ENCODE measurements at places on chromosomes 2 and 18.
A peak's percentile ranks its signal among the peaks of the same experiment; 100 is the strongest.

DNA sequence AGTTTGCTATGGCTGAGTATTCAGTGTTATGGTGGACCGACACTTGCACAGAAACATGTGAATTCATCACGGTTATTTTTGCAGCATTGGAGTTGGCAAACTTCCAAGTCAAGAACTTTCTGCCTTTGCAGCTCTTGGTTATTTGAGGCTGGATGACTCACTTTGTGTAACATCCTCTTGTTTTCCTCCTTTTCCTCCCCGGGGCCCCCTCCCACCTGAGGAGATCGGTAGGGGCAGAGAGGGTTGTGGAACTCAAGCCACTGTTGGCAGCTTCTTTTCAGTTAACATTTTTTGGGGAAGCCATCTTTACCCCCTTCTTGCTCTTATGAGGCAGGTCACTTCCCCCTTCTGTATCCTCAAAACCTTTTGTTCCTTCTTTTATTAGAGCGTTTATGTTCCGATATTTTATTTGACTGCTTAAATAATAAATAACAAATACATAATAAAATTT is 48.6 kb downstream of the DDX1 start:
- H3K27me3 ChIP-seq = no peaks in the 10 kb centered on the region
- H3K27ac ChIP-seq = no peak overlapping the region
- H3K4me1 ChIP-seq = peaks cover 20% of the 10 kb centered on the region
- H3K4me3 ChIP-seq = no peak overlapping the region
- no peak for DNase-seq

DNA sequence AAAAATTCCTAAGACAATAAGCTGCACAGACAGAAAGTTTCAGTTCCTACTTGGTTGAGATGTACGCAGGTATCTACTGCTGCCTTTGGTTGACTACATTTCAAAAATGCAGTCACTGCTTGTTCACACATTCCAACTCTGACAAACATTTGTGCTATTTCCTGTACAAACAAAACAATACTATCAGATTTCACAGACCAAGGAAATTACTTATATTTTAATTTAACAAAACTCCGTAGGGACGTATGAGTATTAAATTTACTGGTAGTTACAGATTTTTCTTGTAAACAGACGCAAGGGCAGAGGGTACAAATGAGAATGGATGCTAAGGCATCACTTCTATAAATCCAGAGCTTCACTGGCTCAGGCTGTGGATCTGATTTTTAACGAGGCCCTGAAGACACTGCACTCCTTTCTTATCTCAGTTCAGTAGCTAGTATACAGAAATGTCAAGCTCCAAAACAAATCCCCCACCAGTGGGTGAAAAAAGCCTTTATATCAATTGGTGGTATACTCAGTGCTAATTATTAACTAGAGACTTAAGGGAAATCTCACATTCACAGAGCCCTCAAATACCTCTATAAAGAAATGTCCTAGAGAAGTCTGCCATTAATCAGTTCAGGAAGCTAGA is 31.7 kb upstream of the TTC32 start:
- DNase-seq = no peak
- no peak overlapping the region for H3K27ac ChIP-seq
- peaks cover 37% of the 10 kb centered on the region for H3K36me3 ChIP-seq
- H3K27me3 ChIP-seq = no peaks in the 10 kb centered on the region
- no peaks in the 10 kb centered on the region for H3K4me1 ChIP-seq

DNA sequence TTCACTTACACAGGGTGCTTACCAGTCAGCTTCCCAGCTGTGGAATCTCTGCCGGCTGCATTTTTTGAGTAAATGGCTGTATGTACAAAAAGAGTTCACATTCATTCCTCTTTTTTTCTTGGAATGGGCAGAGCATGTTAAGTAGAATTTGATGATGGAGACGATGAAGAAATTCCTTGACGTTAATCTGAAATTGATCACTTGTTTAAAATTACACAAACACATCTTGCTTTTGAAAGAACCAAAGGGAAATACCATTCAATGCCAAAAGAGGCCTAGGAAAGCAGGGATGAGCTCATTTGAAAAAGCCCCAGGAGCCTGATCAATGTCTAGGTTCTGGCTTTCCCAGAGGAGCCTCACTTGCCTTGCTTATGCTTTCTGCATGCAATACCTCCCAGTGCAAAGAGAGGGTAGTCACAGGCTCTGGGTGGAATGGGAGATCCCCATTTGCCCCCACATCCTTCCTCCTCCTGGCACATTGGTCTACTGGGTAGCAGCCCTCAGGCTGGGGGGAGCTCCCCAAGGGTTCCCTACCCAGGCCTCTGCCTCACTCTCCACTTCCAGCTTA is 12.3 kb upstream of the SMAD7 start:
- no peak overlapping the region for H3K27ac ChIP-seq
- H3K4me1 ChIP-seq = no peaks in the 10 kb centered on the region
- no peaks in the 10 kb centered on the region for H3K36me3 ChIP-seq
- DNase-seq = no peak

- no peak for DNase-seq
- H3K27ac ChIP-seq = peak overlapping the region; percentile 35
- H3K27me3 ChIP-seq = no peaks in the 10 kb centered on the region
Observed at GRCh38 chr2:41879235-41879916, 168.4 kb upstream of the PKDCC start.

DNA sequence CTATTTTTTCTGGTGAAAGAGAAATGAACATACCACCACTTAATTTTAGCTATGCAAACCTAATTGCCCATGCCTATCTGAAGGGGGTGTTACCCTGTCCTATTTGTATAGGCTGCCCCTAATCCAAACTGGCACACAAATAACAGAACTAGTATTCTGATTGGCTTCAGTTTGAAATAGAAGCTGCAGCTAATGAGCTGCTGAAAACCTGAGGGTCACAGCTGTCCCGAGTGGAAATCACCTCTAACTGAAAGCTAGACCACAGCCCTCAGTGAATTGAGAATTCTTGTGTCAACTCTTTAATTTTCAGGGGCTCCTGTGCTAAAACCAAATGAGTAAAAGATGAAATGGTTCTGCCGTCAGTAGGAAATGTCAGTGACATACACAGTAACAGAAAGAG is 28.7 kb downstream of the CCDC141 start:
- H3K4me3 ChIP-seq = no peak overlapping the region
- no peaks in the 10 kb centered on the region for H3K27me3 ChIP-seq
- no peak for DNase-seq
- H3K36me3 ChIP-seq = no peaks in the 10 kb centered on the region
- no peak overlapping the region for H3K27ac ChIP-seq
- no peaks in the 10 kb centered on the region for H3K4me1 ChIP-seq

DNA sequence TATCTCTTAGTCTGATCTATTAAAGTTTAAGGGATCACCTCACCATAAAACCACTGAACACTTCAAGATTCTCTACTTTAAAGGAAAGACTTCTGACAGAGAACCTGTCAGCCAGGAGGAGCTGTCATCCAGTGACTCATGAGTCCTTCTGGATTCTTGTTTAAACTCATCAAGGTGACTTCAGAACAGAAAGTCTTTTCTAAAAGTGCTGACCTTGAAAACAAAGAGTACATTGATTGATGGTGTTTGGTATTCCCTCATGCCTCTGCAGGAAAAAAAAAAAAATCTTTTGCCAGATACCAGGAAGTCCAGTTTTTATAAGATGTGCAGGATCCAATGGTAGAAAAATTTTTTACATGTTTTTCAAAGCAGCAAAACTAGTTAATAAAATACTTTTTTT is 12.3 kb downstream of the DSG2 start:
- no peak overlapping the region for H3K27ac ChIP-seq
- H3K4me1 ChIP-seq = no peaks in the 10 kb centered on the region
- no peak for DNase-seq
- H3K36me3 ChIP-seq = no peaks in the 10 kb centered on the region
- no peaks in the 10 kb centered on the region for H3K27me3 ChIP-seq
- H3K4me3 ChIP-seq = no peak overlapping the region

DNA sequence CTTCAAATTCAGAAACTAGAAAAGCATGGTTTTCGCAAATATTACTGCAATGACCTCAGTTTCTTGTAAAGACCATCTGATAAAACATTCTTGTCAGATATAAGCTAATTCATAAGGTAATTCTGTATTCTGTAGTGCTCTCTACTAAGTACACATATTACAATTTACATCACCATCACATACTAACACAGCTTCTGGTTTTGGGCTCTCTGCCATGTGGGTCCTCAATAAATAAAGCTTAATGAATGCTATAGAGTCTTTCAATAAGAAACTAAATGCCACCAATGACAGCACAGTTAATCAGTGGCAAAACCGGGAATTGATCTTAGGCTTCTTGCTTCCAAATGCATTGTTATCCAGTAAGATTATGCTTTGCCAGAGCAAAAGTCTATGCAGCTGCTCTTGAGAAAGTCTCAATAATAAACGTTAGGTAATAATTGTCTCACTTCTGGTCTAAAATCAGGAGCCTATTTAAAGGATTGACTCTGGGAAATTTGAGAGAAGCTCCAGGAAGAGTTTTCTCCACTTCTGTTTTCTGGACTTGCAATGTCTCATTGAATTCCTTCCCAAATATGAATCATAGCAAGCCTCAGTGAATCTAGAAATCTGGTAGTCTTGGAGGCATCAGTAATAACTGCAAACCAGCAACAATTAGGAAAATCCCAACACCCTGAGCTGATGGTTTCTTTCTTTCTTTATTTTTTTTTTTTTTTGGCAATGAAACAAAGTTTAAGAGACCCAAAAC is 67.9 kb upstream of the RAPGEF4 start:
- no peak for DNase-seq
- no peak overlapping the region for H3K4me3 ChIP-seq
- H3K27me3 ChIP-seq = no peaks in the 10 kb centered on the region
- H3K36me3 ChIP-seq = no peaks in the 10 kb centered on the region
- no peak overlapping the region for H3K27ac ChIP-seq
- no peaks in the 10 kb centered on the region for H3K4me1 ChIP-seq

GRCh38 chr2:30255466-30256408 is 24.4 kb downstream of the LBH start:
- H3K4me1 ChIP-seq = peaks cover 11% of the 10 kb centered on the region
- H3K27me3 ChIP-seq = no peaks in the 10 kb centered on the region
- no peak overlapping the region for H3K4me3 ChIP-seq
- H3K27ac ChIP-seq = no peak overlapping the region
- DNase-seq = no peak

DNA sequence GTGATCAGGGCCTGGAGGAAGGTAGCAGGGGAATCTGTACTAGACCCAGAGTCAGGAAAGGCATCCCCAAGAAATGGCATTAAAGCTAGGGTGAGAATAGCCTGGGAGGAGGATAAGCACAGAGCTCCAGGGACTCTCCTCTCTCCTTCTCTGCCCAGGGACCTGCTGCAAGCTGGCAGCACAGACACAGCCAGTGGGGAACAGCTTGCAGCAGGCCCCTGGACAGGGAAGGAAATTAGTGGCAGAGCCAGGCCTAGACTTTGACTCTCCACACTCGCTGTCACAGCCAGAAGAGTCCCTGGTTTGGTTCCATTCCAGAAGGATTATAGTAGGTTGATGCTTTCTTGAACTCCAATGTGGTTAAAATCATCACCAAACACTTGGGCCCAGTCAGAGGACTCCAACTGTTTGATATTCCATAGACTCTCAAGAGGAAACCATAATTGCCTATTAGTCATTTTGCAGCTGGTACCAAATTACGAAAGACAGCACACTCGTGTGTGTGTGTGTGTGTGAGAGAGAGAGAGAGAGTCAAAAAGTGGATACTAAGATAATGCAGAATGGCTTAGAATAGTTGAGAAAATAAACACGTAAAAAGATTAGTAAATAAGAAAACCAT is 95.5 kb upstream of the ATP8B1 start:
- no peak for DNase-seq
- no peaks in the 10 kb centered on the region for H3K4me1 ChIP-seq
- no peak overlapping the region for H3K27ac ChIP-seq
- H3K4me3 ChIP-seq = no peak overlapping the region
- H3K36me3 ChIP-seq = no peaks in the 10 kb centered on the region

- H3K36me3 ChIP-seq = peaks cover 4% of the 10 kb centered on the region
- DNase-seq = no peak
- H3K27ac ChIP-seq = no peak overlapping the region
- H3K4me1 ChIP-seq = peaks cover 8% of the 10 kb centered on the region
- H3K4me3 ChIP-seq = no peak overlapping the region
Observed at GRCh38 chr2:232714969-232715368, 17.8 kb downstream of the GIGYF2 start.

GRCh38 chr2:170461889-170462288 is 253.2 kb upstream of the SP5 start:
- H3K27me3 ChIP-seq = no peaks in the 10 kb centered on the region
- no peak overlapping the region for H3K4me3 ChIP-seq
- no peaks in the 10 kb centered on the region for H3K36me3 ChIP-seq
- no peak for DNase-seq

GRCh38 chr2:109659396-109660045 is 45.4 kb downstream of the SOWAHC start:
- H3K27me3 ChIP-seq = no peaks in the 10 kb centered on the region
- H3K4me3 ChIP-seq = no peak overlapping the region
- H3K36me3 ChIP-seq = no peaks in the 10 kb centered on the region
- peaks cover 6% of the 10 kb centered on the region for H3K4me1 ChIP-seq
- no peak overlapping the region for H3K27ac ChIP-seq

- DNase-seq = no peak
- peak overlapping the region; percentile 77 for H3K27ac ChIP-seq
- H3K4me1 ChIP-seq = peaks cover 20% of the 10 kb centered on the region
- no peak overlapping the region for H3K4me3 ChIP-seq
- H3K36me3 ChIP-seq = no peaks in the 10 kb centered on the region
- no peaks in the 10 kb centered on the region for H3K27me3 ChIP-seq
Observed at GRCh38 chr2:10810202-10811161, 2.1 kb downstream of the PDIA6 start.

DNA sequence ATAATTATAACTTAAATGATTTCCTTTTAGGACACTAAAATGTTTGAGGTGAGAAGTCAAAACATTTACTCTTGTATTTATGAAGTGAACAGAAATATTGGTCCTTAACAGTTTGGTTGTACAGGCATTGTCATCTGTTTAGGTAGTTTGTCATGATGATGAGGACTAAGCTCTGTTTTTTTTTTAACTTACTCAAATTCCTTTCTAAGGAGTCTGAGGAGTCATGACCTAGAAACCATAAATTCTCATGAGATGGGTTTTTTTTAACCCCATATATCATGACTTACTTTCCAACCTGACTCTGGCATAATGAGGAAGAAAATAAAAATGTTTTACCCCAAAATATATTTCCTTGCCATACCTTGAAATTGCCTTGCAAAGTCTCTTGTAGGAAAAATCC is 1176.2 kb downstream of the SUCLG1 start:
- DNase-seq = no peak
- no peaks in the 10 kb centered on the region for H3K36me3 ChIP-seq
- no peak overlapping the region for H3K27ac ChIP-seq
- no peaks in the 10 kb centered on the region for H3K4me1 ChIP-seq
- no peaks in the 10 kb centered on the region for H3K27me3 ChIP-seq
- H3K4me3 ChIP-seq = no peak overlapping the region
